Aorta (tissue), 5 donors: ENCODE measurements at places on chromosomes 13 and 19.

- DNase-seq: no peak
Measured at GRCh38 chr19:34325181-34325580, 39.8 kb upstream of the GPI start.

- DNase-seq: no peak
Measured at GRCh38 chr13:89150362-89150761, 1479.2 kb downstream of the SLITRK5 start.

GRCh38 chr13:80097561-80097960 lies 243.4 kb downstream of the SPRY2 start:
- DNase-seq: no peak

DNA sequence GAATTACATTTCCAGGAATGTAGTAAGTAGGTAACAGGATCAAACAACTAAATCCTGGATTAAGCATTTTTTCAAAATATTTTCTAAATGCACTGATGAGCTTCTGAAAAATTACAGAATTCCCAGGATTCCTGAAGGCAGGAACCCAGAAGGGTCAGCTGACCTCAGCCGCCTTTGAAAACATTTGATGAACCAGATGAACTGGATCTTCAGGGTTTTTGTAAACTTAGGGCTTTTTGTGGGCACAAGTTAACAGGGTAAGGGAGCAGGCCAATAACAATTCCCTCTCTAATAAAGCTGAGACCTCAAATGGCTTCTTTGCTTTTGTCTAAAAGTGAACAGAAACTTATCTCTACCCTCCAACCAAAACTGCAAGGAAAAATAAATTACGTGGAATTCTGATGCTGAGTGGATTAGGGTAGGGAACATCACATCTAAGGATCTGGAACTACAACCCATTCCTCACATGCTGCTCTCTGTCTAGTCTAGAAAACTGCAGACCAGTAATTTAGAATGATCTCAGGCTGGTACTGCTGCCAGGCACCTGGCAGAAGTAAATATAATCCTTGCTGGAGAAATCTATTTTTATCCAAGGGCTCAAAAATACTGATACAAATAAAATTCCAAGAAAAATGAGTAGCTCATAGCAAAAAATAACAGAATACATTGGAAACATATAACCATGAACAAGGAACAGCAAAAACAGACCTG lies 48.2 kb upstream of the N4BP2L1 start:
- no peak for DNase-seq

GRCh38 chr13:20729633-20730585 lies 26.4 kb downstream of the IL17D start:
- DNase-seq: no peak

- DNase-seq: peak; percentile 79
Measured at GRCh38 chr13:114110091-114110829, 22.2 kb downstream of the RASA3 start.

DNA sequence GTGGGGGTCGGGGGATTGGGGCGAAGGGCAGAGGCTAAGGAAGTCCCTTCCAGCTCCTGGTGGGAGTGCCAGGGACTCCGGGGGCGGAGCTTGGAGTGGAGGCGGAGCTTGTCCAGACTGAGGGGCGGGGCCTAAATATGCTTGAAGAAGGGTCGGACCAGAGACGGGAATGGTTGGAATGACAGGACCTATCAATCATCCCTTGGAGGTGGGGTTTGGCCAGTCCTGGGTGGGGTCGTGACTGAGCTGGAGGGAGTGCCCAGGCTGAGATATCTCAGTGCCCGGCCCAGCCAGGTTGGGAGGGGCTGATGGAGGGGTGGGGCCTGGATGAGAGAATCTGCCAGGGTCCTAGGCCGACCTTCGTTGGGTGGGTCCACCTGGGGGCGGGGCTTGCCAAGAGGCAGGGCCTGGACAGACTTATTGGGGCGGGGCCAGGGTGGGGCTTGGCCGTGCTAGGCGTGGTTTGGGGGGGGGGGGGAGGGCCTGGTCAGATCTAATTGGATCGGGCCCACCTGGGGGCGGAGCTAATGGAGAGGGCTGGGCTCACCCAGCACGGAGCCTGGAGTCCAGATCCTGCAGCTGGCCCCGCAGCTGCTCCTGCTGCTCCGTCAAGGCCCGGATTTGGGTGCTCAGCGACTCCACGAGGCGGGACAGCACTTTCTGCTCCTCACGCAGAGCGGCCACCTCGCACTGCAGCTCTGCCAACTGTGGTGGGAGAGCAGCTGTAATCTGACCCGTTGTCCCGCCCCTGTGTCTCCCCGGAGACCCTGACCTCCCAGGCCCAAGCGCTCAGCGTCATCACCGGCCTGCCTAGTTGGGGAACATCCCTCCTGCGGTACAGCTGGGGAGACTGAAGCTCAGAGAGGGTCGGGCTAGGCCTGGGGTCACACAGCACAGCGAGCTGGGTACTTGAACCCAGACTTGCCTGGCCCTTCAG lies 2.6 kb upstream of the WIZ start:
- peak; percentile 94 for DNase-seq

DNA sequence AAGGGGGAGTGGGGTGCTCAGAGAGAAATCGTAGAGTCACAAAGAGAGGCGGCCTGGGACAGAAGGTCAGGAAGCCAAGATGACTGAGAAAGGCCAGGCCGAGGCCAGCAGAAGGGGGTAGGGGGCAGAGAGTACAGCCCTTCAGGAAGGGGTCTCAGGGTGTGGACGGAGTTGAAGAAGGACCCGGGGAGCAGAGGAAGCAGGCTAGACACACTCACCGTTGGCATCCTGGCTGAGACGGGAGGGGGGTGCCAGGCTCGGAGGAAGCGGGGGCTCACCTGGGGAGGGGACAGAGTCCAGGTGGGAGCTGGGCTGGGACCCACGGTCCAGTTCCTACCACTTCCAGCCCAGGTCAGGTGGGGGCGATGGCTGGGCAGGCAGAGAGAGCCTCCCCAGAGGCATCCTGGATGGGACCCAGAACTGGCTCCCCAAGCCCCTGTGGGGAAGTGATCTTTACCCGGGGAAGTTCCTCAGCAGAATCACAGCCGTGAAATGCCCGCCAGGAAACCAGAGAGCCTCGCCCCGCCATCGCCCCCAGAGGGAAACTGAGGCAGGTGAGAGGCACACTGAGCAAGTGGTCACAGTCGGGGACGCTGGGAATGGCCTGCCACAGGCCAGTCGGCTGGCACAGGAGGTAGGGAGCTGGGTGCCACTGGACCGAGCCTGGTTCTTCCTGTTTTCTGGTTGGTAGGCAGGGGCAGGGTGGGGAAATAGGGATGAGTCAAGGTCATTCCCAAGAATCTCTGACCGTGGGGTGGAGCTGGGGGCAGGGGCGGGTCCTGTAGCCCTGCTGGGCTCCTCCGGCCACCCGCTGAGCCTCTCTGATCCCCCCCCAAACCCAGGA lies 1.4 kb downstream of the MATK start:
- DNase-seq: no peak

GRCh38 chr13:59963383-59963782 lies 200.3 kb downstream of the DIAPH3 start:
- no peak for DNase-seq

- DNase-seq: no peak
Measured at GRCh38 chr13:47421525-47421924, 524.7 kb upstream of the HTR2A start.

- DNase-seq: peak; percentile 58
Measured at GRCh38 chr19:1042689-1043511, 3.0 kb downstream of the ABCA7 start.

GRCh38 chr13:73738626-73739025 lies 395.6 kb downstream of the KLF12 start:
- no peak for DNase-seq

GRCh38 chr13:67075239-67075638 lies 154.9 kb downstream of the PCDH9 start:
- no peak for DNase-seq

DNA sequence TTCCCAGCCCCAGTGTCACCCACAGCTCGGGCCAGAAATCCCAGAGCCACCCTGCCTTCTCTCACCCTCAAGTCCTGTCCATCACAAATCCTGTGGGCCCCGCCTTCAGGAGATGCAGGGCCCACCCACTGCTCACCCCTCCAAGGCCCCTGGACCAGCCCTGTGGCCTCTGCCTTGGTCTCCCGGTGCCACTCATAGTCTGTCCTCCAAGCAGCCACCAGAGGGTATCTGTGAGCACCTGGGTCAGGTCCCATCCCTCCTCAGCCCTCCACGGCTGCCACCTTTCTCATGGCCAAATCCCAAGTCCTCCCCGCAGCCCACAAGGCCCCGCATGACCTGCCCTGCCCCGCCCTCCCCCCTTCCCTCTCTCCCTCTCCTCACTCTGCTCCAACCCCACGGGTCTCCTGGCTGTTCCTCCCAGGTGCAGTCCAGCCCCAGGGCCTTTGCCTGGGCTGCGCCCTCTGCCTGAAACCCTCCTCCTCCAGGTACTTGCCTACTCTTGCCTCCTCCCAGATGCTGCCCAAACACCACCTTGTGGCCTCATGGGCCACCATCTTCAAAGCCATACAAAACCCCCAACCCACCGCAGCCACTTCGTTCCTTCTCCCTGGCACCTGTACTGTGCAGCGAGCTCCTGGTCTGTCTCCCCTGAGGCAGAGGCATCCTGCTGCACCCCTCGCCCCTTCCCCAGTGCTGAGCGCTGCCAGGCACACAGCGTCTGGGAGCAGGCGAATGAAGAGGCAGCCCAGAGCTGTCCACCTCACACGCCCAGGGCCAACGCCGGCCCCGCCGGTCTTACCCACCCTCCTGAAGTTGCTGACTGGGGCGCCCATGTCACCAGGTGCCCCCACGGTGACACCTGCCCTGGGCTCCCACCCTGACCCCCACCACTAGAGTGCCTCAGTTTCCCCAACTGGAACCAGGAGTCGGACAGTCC lies 13.2 kb upstream of the UQCR11 start:
- DNase-seq: no peak

DNA sequence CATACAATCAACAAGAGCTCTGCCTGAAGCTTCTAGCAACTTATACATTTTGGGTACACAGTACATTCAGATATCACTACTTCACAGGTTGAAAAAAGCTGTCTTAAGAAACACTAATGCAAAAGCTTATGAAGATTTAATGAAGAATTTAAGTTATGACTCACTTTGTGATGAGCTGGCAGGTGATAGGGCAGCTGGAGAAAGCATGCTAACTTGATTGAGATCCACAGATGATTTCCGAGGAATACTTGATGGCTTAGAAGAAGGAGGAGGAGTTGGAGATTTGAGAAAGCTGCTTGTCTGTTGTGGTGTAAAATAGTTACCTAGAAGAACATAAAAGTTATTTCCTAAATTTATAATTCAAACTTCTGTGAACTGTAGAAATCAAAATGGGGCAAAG lies 23.3 kb downstream of the EXOSC8 start:
- DNase-seq: no peak

- DNase-seq: peak; percentile 73
Measured at GRCh38 chr19:18290302-18291018, 9.0 kb upstream of the JUND start.

- no peak for DNase-seq
Measured at GRCh38 chr19:18742838-18743783, 48.0 kb downstream of the COMP start.

DNA sequence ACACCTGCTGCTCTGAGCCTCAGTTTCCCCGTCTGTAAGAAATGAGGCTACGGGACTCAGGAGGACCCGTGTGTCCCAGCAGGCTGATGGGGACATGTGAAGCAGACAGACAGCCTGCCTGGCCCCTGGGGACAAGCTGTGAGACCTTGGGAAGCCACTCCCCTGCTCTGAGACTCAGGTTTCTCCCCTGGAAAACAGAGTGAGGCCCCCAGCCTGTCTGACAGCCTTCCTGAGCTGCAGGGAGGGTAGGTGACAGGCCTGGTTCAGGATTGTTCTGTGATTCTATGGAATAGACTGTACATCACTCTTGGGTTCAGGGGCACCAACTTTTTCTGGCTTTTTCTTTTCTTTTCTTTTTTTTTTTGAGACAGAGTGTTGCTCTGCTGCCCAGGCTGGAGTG lies 2.9 kb upstream of the NTF4 start:
- DNase-seq: no peak

- DNase-seq: no peak
Measured at GRCh38 chr19:56270676-56271075, 1.9 kb upstream of the EDDM13 start.

GRCh38 chr13:113850722-113851479 lies 13.0 kb downstream of the GAS6 start:
- DNase-seq: no peak

GRCh38 chr19:7252364-7252763 lies 41.9 kb downstream of the INSR start:
- DNase-seq: no peak

DNA sequence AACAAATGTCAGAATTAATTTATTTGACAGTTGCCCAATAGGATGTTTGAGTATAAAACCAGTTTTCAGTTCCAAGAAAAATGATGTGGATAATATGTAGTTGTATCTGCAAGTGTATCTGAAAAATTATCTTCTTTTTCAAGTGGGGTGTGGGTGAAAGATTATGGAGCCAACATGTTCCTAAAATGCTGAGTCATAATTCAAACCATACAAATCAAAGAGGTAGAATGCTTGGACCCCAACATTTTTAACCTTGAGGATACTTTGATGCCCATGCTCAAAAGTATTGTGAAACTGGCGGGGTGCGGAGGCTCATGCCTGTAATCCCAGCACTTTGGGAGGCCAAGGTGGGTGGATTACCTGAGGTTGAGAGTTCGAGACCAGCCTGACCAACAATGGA lies 54.0 kb upstream of the ZNF724 start:
- DNase-seq: no peak

GRCh38 chr19:1131718-1132551 lies 28.1 kb downstream of the GPX4 start:
- peak; percentile 97 for DNase-seq

- no peak for DNase-seq
Measured at GRCh38 chr19:6414793-6415590, 9.6 kb downstream of the KHSRP start.

GRCh38 chr19:30361721-30362120 lies 10.5 kb upstream of the ZNF536 start:
- no peak for DNase-seq

DNA sequence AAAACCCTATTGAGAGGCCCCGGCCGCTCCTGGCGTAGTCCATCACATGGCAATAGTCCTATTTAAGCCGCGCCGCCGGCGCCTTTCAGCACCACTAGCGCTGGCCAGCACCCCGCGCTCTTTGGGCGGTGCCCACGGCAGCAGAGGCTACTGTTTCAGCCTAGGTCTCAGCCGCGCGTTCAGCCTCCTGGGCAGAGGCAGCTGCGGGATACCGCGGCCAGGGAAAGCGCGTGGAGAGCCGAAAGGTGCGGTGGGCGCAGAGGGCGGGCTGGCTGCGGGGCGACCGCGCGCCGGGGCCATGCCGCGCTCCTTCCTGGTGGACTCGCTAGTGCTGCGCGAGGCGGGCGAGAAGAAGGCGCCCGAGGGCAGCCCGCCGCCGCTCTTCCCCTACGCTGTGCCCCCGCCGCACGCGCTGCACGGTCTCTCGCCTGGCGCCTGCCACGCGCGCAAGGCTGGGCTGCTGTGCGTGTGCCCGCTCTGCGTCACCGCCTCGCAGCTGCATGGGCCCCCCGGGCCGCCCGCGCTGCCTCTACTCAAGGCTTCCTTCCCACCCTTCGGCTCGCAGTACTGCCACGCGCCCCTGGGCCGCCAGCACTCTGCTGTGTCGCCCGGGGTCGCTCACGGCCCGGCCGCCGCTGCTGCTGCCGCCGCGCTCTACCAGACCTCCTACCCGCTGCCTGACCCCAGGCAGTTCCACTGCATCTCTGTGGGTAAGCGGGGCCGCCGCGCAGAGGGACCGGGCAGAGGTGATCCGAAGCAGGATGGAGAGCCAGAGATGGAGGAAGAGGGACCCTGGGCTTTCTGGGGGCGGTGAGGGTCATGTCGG lies at the start of gene GSX1:
Gene GSX1, plus strand, starts transcription at position 91 of the 826 bp plus-strand sequence. Its CDS starts 208 bp downstream, at position 299.
- DNase-seq: peak; percentile 85
